ENCODE measurements at places on chromosomes 3 and 15.

DNA sequence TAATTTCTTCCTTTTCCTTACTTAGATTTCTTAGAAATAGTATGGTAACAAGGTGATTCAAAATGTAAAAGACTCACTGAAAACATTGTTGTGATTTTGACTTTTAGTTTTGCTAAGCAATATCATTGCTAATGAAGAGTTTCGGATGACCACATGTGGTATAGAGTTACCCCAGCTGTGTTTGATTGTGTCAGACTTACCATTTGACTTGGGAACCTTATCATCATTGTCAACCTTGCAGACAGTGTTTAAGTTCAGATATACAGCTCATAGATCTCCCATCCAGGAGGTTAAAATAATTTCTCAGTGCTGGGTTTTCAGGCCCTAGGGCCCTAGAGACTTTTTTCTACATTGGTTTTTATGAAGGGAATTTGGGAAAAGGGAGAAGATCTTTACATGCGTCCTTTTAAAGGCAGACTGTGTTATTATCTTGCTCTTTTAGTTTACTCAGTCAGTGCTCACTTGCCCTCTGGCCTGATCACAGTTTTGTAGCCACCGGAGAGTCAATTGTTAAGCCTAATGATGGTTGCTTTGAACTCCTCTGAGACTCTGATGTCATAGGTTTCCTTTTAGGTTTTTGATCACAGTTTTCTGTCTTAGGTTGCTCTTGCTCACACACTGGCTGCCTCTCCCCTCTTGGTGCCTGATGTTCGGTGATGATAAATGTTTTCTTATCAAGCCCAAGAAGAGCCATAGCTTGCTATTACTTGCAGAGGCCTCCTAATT is 133.5 kb upstream of the ZPLD1 start:
- DNase-seq, result no peak

DNA sequence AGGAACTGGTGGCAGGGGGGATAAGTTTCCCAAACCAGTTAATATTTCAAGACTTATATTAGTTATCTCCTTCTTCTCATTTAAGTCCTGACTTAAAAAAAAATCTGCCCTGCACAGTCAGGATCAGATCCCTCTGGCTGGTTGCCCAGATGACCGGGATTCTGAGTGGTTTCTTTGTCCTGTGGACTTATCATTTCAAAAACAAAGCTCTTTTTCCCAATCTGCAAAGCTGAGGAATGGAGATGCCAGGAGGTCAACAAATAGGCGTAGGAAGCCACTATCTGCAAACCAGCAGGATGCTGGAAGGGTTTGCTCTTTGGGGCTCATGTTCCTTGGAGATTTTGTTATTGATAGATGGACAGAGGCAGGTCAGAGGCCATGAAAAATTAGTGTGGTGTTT is 5.8 kb downstream of the C3orf20 start:
- no peak for DNase-seq

GRCh38 chr3:72100601-72101187 is 315.7 kb upstream of the PROK2 start:
- DNase-seq, result peak; percentile 81

DNA sequence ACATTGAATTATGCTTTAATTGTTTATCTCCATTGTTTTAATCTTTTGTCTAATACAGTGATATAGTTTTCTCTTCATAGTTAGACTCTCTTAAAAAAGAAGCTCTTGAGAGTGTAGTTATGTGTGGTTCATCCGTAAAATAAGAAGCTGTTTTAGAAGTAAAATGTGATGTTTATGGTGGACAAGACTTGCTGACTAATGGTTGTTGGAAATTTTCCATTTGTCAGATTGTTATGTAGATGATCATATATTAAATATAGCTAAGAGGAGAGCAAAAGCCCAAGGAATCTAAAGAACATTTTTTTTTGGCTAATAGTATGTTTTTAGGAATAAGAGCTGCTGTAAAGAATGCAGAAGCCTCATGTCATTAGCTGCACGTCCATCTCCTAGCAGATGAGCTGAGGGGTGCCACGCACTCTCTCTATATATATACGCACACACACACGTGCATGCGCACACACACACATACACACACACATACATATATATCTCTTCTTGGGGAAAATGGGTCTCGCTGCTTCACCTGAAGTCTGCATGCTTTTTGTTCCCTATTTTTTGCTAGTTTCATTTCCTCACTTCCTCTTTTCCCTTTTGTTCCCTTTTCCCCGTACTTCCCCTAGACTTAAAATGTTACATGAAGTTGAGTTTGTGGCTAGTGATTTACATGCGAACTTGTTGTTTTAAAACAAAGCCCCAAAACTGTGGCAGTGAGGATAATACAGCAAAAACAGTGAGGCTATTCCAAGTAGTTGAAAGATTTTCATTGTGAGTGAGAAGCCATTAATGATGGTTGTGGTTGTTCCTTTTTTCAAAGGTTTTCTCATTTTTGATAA is 107.8 kb downstream of the MBNL1 start:
- DNase-seq, result no peak

DNA sequence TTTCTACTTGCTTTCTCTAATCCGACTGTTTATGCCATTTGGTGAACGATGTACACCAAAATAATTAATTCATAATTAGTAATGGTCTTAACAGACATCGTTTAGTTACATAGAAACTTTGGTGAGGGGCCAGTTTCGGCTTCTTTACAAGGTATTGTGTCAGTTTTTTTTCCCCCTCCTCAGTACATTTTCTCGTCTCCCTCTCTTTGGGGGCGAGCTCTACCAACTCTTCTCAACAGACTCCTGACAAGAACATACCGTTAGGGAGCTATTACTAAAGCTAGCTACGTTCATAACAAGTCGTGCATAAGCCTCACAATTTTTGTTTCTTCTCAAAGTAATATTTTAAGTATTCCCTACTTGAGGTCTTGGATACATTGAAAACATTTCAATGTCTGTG is 1.4 kb downstream of the U2SURP start:
- DNase-seq, result no peak

DNA sequence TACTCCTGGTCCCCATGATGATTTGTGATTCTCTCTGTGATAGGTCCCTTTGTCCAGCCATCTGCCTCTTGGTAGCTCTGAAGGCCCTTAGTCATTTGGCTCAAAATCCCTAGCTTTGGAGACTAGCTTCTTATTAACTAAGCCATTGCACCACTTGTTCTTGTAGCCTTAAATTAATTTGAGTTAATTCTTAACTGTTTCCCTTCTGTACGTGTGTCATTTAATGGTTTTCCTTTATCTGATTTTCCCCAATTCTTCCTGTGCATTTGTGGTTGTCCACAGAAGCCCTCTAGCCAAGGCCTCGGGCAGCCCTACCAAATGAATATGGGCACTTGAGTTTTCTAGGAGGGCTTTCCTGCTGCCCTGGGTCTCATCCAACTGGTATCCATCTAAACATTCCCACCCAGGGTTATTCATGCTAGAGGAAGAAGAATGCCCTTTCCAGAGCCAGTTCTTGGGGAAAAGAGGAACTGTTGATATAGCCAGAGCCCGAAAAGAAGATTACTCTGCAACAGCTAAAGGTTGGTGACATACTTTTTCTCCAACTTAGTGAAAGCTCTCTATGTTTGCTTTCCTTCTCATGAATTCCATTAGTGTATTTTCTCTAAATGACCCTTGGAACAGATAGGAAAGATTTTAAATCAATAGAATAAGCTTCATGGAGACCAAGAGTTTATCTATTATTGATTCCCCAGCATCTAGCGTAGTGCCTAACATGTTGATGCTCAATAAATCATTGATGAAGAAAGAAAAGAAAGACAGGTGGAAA is 44.2 kb upstream of the ZBTB38 start:
- no peak for DNase-seq

- DNase-seq, result no peak
Observed at GRCh38 chr3:43043793-43044192, 62.1 kb downstream of the POMGNT2 start.

DNA sequence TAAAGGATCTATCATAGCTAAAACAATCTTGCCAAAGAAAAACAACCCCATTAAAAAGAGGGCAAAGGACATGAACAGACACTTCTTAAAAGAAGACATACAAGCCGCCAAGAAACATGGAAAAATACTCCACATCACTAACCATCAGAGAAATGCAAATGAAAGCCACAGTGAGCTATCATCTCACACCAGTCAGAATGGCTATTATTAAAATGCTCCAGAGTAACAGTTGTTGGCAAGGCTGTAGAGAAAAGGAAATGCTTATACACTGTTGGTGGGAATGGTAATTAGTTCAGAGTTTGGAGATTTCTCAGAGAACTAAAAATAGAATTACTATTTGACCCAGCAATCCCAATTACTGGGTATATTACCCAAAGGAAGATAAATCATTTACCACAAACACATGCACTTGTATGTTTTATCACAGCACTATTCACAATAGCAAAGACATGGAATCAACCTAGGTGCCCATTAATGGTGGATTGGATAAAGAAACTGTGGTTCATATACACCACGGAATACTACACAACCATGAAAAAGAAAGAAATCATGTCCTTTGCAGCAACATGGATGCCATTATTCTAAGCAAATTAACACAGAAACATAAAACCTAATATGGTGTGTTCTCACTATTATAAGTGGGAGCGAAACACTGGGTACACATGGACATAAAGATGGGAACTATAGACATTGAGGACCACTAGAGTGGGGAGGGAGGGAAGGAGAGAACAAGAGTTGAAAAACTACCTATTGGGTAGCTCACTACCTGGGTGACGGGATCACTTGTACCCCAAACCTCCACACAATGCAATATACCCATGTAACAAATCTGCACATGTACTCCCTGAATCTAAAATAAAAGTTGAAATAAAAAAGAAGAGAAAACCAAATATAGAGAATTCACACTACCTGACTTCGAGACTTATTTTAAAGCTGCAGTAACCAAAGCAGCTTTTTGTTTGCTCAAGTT is 32.6 kb downstream of the ITGA11 start:
- DNase-seq, result no peak

- DNase-seq, result no peak
Observed at GRCh38 chr3:171821044-171821443, 10.8 kb upstream of the PLD1 start.

DNA sequence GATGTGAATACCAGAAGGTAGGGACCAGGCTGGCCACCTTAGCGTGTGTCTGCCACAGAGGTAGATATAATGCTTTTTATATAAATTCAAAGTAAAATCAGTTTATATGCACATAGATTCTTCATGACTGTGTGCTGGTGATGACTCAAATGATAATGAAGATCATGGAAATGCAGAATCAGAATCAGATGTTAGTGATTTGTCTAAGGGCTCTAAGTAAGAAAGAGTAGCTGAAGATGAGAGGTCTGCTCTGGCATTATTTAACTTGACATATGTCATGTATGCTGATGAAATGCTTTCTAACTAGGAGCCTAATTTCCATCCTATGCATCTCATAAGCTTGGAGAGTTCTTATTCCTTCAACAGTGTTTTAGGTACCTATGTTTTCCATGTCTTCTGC is 50.3 kb upstream of the DPH6 start:
- no peak for DNase-seq
